Fibroblast of lung (primary cell): ENCODE measurements at places on chromosomes 2 and 18.

GRCh38 chr2:150480971-150481830, 6.3 kb downstream of the RND3 start:
- no peak for DNase-seq

GRCh38 chr2:62596061-62596921, 90.3 kb upstream of the TMEM17 start:
- peak; percentile 83 for DNase-seq

- no peak for DNase-seq
Observed at GRCh38 chr2:121696410-121696930, 40.2 kb downstream of the NIFK start.

- DNase-seq: no peak
Observed at GRCh38 chr2:177723235-177723634, 330.7 kb downstream of the AGPS start.

GRCh38 chr2:100257939-100258338, 64.4 kb downstream of the LONRF2 start:
- DNase-seq: no peak

DNA sequence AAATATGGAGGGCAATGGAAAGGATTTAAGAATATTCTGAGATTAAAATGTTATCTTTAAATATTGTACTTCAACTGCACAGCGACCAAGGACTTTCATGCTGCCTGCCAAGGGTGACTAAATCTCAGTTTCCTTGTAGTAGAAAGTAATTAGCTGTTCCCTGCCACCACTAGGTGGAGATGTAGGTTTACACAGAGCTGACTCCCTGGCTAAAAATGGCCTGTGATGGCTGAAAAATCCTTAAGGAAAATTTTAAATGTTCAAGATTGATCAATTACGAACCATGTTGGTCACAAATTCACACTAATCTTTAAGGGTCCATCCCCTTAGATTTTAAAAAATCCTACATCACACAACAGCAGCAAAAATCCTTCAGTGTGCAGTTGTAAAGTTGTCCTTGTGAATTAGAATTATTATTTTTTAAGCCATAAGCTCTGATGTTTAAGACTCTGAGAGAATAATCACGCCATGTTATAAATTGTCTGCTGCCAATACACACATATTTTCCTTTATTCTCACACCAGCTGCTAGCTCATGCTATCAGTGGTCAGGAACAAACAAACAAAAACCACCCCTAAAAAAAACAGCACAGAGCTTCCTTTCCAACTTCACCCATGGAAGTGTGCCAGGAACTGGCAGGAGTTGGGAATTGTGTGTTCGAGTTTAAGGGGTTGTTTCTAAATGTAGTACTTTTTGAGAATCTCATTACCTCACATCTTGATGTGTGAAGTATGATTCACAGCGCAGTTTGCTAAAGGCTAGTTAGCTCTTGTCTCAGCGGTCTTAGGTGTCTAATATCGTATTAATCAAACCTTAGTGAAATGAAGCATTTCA, 399.8 kb downstream of the TMEM182 start:
- DNase-seq: peak; percentile 54

GRCh38 chr2:15941871-15942710, 1.7 kb downstream of the MYCN start:
- DNase-seq: no peak

DNA sequence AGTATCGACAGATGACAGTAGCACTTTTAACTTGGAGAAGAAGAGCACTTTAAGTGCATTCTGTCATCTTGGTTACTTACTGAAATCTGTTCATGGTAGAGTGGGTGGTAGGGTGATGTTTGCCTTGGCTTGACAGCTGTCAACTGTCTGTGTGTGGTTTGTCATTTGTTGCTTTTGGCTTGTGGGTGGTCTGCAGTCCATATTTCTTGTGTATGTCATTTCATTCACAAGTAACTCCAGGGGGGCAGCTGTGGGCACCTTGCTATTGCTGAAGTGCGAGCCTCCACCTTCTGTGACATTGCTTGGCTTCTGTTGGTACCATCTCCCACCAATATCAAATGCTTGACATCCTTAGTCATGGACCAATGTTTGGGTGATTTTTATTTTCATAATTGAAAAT, 311.6 kb upstream of the NRP2 start:
- no peak for DNase-seq

- DNase-seq: peak; percentile 45
Observed at GRCh38 chr2:191115804-191116203, 35.0 kb downstream of the STAT4 start.

- peak; percentile 33 for DNase-seq
Observed at GRCh38 chr2:12424809-12425208, 291.9 kb upstream of the TRIB2 start.

GRCh38 chr2:3970791-3971651, 267.6 kb downstream of the DCDC2C start:
- DNase-seq: no peak

- DNase-seq: no peak
Observed at GRCh38 chr2:71715241-71715750, 261.9 kb downstream of the DYSF start.

GRCh38 chr18:10416065-10416464, 38.4 kb upstream of the APCDD1 start:
- no peak for DNase-seq

DNA sequence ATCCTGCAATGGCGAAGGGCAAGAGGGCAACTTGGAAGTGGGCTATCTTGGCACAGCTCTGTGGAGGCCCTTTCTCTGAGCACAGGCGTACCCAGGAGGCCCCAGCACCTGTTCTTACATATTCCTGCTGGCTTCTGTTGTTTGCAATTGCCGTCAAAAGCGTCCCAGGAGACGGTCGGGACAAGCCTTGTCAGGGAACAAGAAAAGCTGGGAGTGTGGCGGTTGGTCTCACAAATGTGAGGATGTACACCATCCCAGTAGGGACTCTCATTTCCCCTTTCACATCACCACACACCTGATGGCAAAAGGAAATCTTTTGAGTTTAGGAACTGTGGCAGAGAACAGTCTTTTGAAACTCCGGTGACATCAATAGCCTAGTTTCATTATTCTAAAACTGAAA, 94.7 kb upstream of the EFEMP1 start:
- no peak for DNase-seq

DNA sequence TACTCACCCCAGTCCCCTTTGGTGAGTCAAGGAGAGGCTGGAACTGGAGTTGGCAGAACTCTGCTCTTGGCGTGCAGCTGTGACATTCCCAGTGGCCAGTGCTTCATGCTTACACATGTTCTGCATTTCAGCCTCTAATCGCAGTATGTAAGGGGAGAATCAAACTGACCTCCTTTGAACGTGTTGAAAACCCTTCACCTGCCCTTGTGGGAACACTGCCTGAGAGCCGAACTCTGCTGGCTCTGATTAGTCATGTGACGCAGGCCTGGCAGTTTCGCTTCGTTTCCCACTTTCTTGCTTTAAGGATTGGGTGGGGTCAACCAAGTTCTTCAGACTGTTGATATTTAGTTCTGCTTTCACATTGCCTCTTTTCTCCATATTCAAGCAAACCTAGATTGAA, 173.8 kb upstream of the BCL2L11 start:
- no peak for DNase-seq

DNA sequence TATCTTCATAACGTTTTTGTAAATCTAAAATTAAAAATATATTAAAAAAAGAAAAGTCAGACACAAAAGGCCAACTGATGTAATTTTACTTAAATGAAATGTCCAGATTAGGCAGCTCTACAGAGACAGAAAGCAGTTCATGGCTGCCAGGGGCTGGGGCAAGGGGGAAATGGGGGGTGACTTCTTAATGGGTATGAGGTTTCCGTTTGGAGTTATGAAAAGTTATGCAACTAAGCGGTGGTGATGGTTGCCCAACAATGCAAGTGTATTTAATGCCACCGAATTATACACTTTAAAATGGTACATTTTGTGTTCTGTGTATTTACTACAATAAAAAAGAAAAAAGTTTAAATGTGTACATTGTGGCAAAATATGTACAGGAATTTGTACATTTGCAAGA, 70.2 kb upstream of the TEX51 start:
- no peak for DNase-seq

- peak; percentile 74 for DNase-seq
Observed at GRCh38 chr18:26309281-26309680, 83.0 kb downstream of the TAF4B start.

GRCh38 chr18:22132258-22132657, 37.1 kb upstream of the GATA6 start:
- no peak for DNase-seq

GRCh38 chr18:2587788-2588187, 16.4 kb downstream of the NDC80 start:
- DNase-seq: no peak

DNA sequence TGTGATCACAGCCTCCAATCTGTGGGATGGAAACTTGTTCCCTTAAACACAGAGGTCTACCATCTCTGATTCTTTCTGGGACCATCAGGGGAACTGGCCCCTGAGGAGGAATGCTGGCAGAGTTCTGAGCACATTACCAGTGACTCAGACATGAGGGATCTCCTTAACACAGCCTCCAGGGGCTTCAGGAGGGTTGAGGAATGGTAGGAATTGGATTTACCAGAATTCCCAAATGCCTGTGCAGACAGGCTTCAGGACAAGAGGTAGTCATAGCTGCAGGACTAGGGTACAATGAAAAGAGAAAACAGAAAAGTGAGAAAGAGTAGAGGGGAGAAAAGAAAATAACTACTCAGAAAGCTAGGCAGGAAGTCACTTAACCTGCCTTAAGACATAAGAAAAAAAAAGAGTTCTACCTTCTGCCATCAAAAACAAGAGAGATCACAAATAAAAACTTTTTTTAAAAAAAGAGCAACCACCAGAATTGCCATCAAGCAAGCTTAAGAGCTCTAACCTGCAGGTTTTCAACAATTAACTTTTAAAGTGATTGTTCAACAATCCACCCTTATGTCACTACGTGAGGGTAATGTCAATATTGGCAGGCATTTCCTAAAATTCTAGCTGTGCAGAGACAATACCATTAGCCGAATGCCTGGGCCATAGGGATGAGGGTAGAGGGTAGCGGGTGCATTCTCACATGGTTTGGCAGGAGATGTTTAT, 524.4 kb downstream of the BCL11A start:
- no peak for DNase-seq

DNA sequence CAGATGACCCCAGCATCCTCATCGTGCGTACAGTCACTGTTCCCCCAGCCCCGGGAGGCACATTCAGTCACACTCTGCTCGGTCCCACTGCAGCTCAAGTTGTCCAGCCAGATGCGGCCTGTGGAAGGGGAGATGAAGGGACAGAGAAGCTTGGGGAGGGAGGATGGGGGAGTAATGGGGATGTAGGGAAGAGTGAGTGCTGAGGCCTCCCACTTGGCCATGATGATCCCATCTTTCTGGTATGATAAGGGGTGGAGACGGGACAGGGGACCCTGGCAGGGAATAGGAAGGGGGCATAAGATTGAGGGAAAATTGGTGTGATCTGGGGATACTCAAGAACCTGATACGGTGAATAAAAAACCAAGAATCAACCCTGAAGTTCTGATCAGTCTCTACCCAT, 3.5 kb downstream of the LOXL3 start:
- no peak for DNase-seq

GRCh38 chr2:166539340-166540162, 45.5 kb upstream of the SCN7A start:
- peak; percentile 90 for DNase-seq

DNA sequence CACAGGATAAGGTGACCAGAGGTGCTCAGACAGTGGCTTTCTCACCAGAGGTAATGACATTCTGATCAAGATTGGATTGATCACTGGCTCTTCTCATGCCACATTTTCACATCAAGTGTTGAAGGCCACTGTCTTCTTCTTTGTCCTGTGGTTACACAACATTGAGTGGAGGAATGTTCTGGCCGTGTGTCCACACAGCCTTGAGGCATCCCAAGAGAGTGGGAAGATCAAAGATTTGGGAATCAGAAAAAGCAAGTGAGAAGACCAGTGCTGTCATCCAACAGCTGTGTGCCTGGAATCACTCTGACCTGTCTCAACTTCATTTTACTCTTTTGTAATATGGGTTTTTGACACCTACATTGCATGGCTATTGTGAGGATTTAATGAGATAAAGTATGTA, 67.4 kb downstream of the IL1R2 start:
- no peak for DNase-seq
